ENCODE measurements at places on chromosomes 13 and 19. TPM values are rescaled to one million over a fixed set of nuclear protein-coding genes. Genes with fewer than 3 reads are reported as not detected.

TMEM255B gene
- total RNA-seq, result not detected

KHSRP gene
- total RNA-seq, result 86.5 TPM

PEG3 gene
- total RNA-seq, result 0.49 TPM

PTPRS gene
- total RNA-seq, result 126 TPM

PABPC3 gene
- total RNA-seq, result 0.08 TPM

LYL1 gene
- total RNA-seq, result 1.4 TPM

ZSCAN4 gene
- total RNA-seq, result not detected

PLPP2 gene
- total RNA-seq, result 16.6 TPM

MAP2K2 gene
- 177 TPM for total RNA-seq

DNA sequence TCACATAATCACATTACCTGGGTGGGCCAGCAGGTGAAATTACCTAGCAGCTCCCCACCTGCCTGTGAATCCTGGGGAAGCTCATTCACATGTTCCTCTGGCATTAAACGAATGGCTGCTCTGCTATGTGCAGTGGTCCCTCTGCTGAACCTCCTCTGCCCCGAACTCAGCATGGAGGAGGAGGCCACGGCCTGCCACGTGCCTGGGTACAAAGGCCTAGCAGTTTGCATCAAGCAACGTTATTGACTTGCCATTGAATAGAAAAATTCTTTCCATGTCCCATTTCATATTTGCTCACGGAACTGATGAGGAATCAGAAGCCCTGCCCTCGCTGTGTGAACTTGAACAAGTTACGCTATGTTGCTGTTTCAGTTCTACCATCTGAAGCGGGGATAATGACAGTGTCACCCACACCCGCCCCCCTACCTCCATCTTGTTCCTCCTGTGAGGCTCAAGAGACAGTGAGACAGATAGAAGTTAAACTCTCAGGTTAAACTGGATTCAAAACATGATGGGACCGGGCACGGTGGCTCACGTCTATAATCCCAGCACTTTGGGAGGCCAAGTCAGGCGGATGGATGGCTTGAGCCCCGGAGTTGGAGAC, 25.3 kb downstream of the SLC7A1 start:
- DNase-seq, result no peak

DNA sequence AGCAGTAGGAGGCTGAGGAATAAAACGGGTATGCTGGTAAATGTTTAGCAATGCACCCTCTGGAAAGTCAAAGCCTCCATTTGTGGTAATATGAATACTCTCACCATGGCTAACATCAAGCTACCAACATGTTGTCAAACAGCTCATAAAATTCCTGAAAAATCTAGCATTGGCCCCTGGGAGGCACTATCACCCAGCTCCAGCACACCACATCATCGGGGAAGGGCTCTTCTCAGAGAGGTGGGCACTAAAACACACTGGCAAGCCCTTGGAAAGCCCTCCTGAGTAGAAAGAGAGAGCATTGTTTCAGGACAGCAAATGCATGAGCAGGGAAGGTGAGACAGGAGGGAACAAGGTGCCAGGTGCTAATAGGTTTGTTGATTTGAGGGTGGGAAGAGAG, 53.9 kb upstream of the FLT1 start:
- DNase-seq, result no peak

GRCh38 chr13:42075517-42075916, 27.1 kb downstream of the DGKH start:
- DNase-seq, result no peak

DNA sequence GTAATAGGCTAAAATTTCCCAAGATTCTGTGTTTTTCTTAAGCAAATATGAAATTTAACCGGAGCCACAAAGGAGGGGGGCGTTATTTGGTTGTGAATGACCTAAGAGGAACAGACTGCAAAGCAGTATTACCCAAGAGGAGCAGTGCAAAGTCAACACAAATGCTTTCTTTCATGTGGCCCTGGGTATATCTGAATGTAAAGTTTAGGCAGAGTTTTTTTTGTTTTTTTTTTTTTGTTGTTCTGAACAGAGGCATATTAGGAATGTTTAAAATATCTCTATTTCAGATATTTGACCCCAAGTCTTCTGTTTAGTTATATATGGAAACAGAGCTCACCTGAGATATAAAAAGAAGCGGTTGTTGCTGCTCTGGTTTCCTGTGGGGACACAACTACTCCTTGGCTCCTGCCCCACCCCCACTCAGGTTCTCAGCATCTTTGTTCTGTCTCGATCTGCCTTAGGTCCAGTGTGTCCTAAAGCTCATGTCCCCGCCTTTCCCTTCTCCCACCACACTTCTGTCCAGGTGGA, 220.7 kb downstream of the RFC3 start:
- DNase-seq, result no peak

GRCh38 chr13:79295906-79296706, 109.9 kb downstream of the RBM26 start:
- DNase-seq, result no peak

- no peak for DNase-seq
These were observed 74.9 kb downstream of the ALOX5AP start for GRCh38 chr13:30810261-30810701.

DNA sequence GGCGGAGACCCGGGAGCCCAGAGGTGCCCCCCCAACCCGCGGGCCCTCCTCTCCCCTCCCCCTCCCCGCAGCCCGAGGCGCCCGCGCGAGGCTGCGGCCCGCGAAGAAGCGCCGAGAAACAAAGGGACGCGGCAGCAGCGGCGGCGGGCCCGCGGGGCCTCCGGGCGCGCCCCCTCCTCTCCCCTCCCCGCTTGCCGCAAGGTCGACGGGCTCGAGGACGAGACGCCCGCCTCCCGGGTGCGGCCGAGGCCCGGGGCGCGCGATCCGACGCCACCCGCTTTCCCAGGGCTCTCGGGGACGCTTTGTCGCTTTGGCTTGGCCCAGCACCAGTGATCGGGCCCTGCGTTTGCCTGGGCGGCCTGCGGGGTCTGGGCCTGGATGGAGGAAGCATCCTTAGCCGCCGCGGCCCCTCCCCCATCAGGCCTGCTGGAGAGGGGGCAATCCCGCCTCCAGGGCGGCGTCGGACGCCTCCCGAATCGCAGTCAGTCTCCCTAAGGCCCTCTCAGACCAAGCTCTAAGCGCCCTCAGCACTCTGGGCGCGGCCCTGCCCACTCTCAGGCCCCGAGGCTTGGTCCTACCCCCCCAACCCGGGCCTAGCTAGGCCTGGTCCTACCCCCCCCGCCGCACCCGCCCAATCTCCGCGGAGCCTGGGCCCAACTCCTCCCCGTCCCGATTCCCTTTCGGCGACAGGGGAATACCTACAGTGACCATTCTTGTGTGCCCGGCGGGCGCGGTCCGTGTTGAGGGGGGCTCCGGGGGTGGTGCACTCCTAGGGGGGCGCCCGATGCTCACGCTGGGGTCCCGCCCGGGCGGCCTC, 740 bp downstream of the ELAVL3 start:
- DNase-seq, result no peak

- DNase-seq, result peak; percentile 53
These were observed 3.5 kb downstream of the FZR1 start for GRCh38 chr19:3509566-3509989.

DNA sequence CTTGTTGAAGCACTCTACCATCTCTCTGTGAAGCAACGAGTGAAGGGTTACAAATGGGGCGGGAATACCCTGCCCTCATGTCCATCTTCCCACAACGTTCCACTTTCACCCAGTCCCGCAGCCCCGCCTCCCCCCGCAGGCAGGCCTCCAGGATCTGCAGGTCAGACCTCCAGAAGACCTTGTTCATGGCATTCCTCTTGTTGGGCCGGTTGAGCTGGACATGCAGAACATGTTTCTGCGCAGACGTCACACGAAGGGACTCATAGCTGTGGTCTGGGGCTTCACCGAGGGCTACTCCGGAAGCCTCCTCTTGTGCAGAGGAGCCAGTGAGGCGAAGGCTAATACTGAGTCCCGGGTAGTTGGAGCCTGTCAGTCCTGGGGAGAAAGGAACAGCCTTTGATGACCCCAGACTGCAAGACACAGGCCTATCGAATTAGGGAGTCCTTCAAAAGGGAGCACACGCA, 420 bp downstream of the ECH1 start:
- peak; percentile 81 for DNase-seq

GRCh38 chr19:9935506-9936325, 599 bp downstream of the OLFM2 start:
- no peak for DNase-seq

DNA sequence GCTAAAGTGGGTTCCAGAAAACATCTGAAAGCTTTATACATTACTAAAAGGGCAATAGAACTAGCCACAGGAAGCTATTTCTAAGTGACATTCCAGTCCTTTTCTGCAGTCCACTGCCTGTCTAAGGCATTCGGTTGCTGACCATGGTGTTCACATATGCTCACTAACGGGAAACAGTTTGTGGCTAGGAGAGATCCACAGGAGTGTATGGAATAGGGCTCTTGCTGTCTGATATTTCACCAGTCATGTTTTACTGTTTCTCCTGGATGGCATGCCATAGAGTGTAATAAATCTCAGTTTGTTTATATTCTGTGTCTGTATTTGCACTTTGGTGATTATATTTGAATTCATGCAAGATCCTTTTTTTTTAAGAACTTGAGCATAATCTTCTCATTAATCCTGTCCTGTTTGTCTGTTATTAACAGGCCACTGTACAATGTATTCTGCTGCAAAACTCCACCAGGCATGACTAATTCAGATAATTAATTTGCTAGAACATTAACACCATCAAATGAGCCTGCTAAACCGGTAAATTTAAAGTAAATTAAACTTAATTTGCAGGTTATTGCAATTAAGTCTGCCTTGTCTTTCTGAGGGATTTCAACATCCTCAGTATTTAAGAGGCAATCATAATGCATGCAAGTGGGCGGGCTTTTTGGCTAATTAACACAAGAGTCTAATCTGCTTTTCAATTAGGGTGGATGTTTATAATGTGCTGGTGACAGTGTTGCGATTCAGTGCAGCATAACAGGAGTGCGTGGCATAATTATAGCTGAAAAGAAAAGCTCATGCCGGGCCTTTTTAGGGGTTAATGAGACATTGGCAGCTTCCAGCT, 201.3 kb downstream of the POU4F1 start:
- no peak for DNase-seq

GRCh38 chr19:6680141-6680540, 10.2 kb upstream of the TNFSF14 start:
- no peak for DNase-seq

DNA sequence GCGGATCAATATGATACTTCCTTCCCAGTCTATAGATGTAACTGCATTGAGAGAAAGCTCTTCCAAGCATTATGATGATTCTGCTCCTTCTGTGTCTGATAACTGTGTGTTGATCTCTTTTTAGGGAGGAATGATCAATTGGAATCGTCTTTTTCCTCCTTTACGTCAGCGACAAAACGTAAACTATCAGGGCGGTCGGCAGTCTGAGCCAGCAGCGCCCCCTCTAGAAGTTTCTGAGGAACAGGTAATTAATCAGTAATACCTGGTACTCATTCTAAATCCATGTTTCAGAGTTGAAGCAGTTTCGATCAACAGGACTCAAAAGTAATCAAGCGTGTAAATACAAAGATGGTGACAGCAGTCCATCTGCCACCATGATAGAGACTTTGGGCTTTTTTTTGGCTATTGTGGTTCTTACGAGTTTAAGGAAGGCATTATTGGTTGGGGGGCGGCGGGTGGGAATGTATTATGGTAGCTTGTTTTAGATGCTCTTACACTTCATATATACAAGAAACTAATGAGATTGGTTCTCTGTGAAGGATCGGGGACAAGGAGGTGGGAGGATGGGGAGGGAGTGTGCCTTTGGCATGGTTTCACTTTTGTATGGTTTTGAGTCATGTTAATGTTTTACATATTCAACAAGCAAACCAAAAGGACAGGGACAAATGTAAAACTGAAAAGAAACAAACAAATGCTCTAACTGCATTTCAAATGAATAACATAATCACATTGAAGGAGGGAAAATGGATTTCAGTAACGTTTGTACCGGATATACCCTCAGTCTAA, 60.7 kb upstream of the GPR183 start:
- no peak for DNase-seq

DNA sequence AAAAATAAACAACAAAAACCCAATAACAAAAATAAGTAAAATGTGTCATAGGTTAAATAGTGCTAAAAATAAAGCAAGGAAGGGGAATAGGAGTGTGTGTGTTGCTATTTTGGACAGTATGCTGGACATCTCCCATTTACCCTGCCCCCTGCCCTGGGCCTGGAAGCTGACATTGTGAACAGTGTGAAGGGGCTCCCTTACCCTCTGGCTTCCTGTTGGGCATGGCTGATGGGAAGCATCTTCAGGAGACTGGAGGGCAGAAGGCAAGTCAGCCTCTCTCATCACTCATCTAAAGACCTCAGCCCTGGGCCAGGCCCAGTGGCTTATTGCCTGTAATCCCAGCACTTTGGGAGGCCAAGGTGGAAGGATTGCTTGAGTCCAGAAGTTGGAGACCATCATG, 26.7 kb downstream of the KCTD15 start:
- DNase-seq, result no peak

DNA sequence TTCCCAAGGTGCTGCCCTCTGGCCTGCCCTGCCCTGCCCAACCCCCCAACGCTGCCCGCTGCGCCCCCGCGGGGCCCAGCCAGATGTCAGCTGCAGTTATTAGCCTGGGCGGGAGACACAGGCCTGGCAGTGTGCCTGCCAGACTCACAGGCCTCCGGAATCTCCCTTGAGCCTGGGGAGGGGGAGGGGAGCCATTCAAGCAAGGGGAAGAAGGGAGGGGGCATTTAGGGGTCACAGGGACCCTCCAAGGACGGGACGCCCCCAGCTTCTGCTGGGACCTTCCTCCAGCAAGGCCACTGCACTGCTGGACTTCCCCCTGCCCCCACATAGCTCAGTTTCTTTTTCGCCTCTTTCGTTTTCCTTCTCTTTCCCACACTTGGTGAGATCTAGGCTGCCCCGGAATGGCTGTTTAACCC, 2.6 kb upstream of the JUNB start:
- DNase-seq, result peak; percentile 75

DNA sequence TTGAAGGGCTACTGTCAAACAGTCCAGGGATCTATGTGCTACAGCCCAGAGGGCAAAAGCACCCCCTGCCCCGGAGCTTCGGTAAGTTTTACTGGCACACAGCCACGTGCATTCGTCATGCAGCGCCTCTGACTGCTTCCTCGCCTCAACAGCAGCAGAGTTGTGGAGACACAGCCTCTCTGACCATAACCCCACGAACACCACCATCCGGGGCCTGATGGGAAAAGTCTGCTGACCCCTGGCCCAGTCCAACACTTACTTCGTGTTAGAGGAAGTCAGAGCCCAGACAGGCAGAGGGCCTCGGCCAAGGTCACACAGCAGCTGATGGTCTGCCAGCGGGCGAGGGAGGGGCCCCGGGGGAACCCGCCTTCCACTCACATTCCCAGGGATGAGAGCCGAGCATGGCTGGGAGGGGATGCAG, 5.1 kb downstream of the CBARP start:
- peak; percentile 73 for DNase-seq
